ENCODE measurements at places on chromosomes 5 and 9. TPM values are rescaled to one million over a fixed set of nuclear protein-coding genes. Genes with fewer than 3 reads are reported as not detected.
A peak's percentile ranks its signal among the peaks of the same experiment; 100 is the strongest.

DNA sequence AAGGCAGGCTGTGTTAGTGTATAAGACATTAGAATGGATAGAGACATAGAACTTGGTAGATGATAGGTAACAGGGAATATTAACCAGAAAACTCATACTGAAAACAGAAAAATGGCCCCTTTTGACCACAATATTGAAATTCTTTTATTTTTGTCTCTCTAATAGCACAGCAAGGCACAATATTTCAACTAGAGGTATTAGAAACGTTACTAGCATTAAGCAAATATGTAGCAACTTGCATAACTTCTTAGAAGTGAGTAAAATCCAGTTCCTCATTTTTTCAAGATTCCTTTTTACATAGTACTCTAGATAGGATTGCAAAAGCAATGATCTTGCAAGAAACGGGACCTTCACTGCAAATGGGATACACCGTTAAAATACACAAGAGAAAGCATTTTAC, 102.7 kb upstream of the VCAN start:
- H3K27ac ChIP-seq, result peak overlapping the region; percentile 99
- H3K4me3 ChIP-seq, result peak overlapping the region; percentile 36
- no peaks in the 10 kb centered on the region for H3K36me3 ChIP-seq
- H3K27me3 ChIP-seq, result no peaks in the 10 kb centered on the region
- peaks cover 74% of the 10 kb centered on the region for H3K4me1 ChIP-seq

GRCh38 chr5:80777347-80778287, 122.8 kb upstream of the DHFR start:
- DNase-seq, result no peak
- H3K36me3 ChIP-seq, result peaks cover 60% of the 10 kb centered on the region
- no peaks in the 10 kb centered on the region for H3K27me3 ChIP-seq
- no peaks in the 10 kb centered on the region for H3K4me1 ChIP-seq

DNA sequence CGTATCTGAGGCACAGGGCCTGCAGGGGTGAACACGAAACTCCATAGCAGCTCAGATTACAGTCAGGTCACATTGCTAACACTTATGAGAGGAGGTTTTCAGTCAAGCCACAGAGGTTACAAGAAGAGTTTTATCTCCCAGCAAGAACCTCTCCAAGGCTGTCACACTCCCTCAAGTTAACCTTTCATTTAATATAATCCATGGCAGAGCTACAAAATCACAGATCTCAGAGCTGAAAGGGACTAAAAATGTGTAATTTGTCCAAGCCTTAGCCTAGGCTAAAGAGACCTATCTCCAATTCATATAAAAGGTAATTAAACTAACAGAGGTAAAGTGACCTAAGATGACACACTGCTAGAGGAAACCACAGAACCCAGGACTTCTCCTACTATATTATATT, 57.2 kb downstream of the MLANA start:
- no peaks in the 10 kb centered on the region for H3K27me3 ChIP-seq
- H3K27ac ChIP-seq, result no peak overlapping the region
- no peak for DNase-seq
- H3K4me3 ChIP-seq, result no peak overlapping the region
- peaks cover 9% of the 10 kb centered on the region for H3K4me1 ChIP-seq

The PCA3 gene
- not detected for polyA plus RNA-seq

DNA sequence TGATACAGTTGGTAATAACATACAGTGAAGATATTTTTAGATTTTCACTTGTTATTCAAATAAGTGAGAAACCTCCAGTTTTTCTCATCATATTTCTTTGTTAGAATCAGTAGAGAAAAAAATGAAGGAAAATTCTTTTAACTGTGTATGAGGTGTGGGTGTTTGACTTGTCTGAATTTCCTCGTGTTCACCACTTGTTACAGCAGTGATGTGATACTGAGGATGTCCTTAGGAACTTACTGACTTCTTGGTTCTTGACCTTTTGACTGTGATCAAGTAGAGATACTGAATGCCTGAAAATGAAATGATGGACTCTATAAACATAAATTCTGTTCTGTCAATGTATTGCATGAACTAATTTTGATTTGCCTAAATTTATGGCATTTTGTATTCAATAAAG, 10.7 kb downstream of the PBX3 start:
- DNase-seq, result no peak
- H3K27me3 ChIP-seq, result no peaks in the 10 kb centered on the region
- peaks cover 47% of the 10 kb centered on the region for H3K4me1 ChIP-seq

The PLAC8L1 gene
- not detected for polyA plus RNA-seq

The ESM1 gene
- not detected for polyA plus RNA-seq

DNA sequence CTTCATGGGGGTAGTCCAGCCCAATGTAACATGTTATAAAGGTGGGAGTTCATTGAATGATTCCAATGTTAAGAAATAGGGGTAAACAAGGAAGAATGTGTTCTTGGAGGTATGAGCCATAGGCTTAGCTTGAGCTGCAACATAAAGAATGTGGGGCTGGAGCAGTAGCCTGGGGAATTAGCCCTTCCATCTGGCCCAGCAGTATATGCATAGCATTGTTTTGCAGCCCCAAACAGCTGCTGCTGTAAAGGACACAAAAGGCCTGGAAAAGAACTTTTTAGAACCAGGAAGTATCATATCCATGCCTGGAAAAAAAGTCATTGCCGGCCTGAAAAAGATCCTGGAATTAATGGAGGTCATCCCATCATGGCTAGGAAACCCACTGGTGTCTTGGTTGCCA, 55.8 kb upstream of the SMARCA2 start:
- no peak overlapping the region for H3K27ac ChIP-seq
- H3K27me3 ChIP-seq, result no peaks in the 10 kb centered on the region
- H3K4me3 ChIP-seq, result no peak overlapping the region
- no peaks in the 10 kb centered on the region for H3K4me1 ChIP-seq

The LYRM7 gene
- polyA plus RNA-seq, result 0.61 TPM

The BNC2 gene
- polyA plus RNA-seq, result not detected

- no peaks in the 10 kb centered on the region for H3K4me1 ChIP-seq
- no peak overlapping the region for H3K27ac ChIP-seq
- no peaks in the 10 kb centered on the region for H3K27me3 ChIP-seq
- H3K36me3 ChIP-seq, result no peaks in the 10 kb centered on the region
These were observed 58.8 kb upstream of the ANGPTL2 start for GRCh38 chr9:127181315-127181580.

- DNase-seq, result no peak
- no peak overlapping the region for H3K27ac ChIP-seq
- H3K4me1 ChIP-seq, result no peaks in the 10 kb centered on the region
- no peaks in the 10 kb centered on the region for H3K36me3 ChIP-seq
- H3K4me3 ChIP-seq, result no peak overlapping the region
These were observed 481.9 kb downstream of the ARHGEF28 start for GRCh38 chr5:74107899-74108298.

- no peak overlapping the region for H3K27ac ChIP-seq
- no peak for DNase-seq
- H3K27me3 ChIP-seq, result no peaks in the 10 kb centered on the region
- H3K4me3 ChIP-seq, result no peak overlapping the region
- no peaks in the 10 kb centered on the region for H3K36me3 ChIP-seq
- H3K4me1 ChIP-seq, result no peaks in the 10 kb centered on the region
These were observed 265.0 kb upstream of the ZNF608 start for GRCh38 chr5:125011419-125011818.

DNA sequence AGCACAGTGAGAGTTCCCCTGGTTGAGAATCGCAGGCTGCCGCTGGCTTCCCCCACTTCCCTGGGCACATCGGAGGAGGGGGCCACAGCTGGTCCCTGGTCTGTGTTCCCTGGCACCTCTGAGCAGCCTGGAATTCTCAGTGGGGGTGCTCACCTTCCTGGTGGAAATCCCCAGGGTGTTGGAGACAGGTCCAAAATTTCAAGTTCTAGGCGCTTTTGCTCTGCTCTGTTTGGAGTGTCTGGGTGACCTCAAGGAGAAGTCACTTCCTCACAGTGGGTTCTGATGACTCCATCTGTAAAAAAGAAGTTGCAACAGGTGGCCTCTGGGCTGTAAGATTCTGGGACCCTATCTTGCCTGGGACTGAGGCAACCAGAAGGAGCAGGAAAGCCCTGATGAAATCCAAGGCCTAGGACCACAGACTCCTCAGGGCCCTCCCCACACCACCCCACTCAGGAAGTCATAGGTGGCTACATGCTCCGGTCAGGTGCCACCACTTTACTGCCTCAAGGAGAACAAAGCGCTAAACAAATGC, at the start of gene TRAF1:
Gene TRAF1, minus strand, starts transcription at position 400 of the 532 bp plus-strand sequence. CDS start 721 bp downstream, outside the sequence.
- H3K36me3 ChIP-seq, result no peaks in the 10 kb centered on the region
- H3K27me3 ChIP-seq, result no peaks in the 10 kb centered on the region
- peak within 1 kb of the TSS; percentile 87 for H3K27ac ChIP-seq
- no peak within 1 kb of the TSS for H3K4me3 ChIP-seq
- peak; percentile 93 for DNase-seq
- peaks cover 63% of the 10 kb centered on the region for H3K4me1 ChIP-seq

GRCh38 chr5:132546108-132546507, 2.8 kb upstream of the IL5 start:
- no peaks in the 10 kb centered on the region for H3K36me3 ChIP-seq
- no peaks in the 10 kb centered on the region for H3K27me3 ChIP-seq
- H3K27ac ChIP-seq, result no peak overlapping the region
- DNase-seq, result no peak

- DNase-seq, result no peak
- H3K27ac ChIP-seq, result no peak overlapping the region
- H3K4me1 ChIP-seq, result peaks cover 47% of the 10 kb centered on the region
- H3K4me3 ChIP-seq, result no peak overlapping the region
- no peaks in the 10 kb centered on the region for H3K36me3 ChIP-seq
These were observed 152.9 kb downstream of the PIK3R1 start for GRCh38 chr5:68368311-68369022.

GRCh38 chr5:52999344-52999949, 10.3 kb downstream of the ITGA2 start:
- no peaks in the 10 kb centered on the region for H3K27me3 ChIP-seq
- no peaks in the 10 kb centered on the region for H3K4me1 ChIP-seq
- no peak overlapping the region for H3K4me3 ChIP-seq
- H3K27ac ChIP-seq, result no peak overlapping the region

DNA sequence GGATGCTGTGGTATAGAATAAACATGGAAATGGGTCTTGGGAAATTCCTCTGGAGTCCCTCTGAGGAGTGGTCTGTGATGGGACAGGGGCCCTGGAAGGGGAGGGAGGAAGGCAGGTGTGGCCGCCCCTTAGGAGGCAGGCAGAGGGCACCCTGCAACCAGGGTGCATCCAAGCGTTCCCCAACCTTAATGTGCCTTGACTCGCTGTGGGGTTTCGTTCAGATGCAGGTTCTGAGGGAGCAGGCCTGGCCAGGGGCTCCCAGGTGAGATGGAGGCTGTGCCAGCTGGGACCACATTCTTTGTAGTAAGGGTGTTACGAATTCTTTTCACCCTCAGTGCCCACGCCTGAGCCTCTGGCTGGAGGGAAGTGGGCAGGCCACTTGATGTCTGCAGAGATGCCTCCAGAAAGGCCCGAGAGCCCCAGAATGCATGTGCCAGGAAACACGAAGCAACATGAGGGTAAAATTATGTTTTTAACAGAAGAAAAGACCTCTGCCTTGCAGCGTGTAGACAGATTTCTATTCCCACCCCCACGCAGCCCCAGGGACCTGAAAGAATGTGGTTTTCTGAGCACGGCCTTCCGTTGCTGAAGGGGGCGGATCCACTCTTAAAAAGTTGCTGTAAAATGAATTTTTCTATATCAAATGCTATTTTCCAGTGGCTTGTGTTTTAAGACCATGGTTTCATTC, 150.4 kb upstream of the IER5L start:
- no peak for DNase-seq
- no peaks in the 10 kb centered on the region for H3K27me3 ChIP-seq
- no peak overlapping the region for H3K4me3 ChIP-seq
- H3K27ac ChIP-seq, result no peak overlapping the region
- peaks cover 34% of the 10 kb centered on the region for H3K4me1 ChIP-seq

- H3K36me3 ChIP-seq, result no peaks in the 10 kb centered on the region
- H3K4me1 ChIP-seq, result peaks cover 2% of the 10 kb centered on the region
- no peaks in the 10 kb centered on the region for H3K27me3 ChIP-seq
- no peak for DNase-seq
- no peak overlapping the region for H3K4me3 ChIP-seq
- no peak overlapping the region for H3K27ac ChIP-seq
These were observed 202.6 kb downstream of the ZNF462 start for GRCh38 chr9:107065549-107065948.

- no peaks in the 10 kb centered on the region for H3K36me3 ChIP-seq
- H3K4me3 ChIP-seq, result peak overlapping the region; percentile 78
- no peak for DNase-seq
- H3K27ac ChIP-seq, result no peak overlapping the region
- no peaks in the 10 kb centered on the region for H3K27me3 ChIP-seq
These were observed 1.5 kb downstream of the C9orf40 start for GRCh38 chr9:74951107-74951720.

DNA sequence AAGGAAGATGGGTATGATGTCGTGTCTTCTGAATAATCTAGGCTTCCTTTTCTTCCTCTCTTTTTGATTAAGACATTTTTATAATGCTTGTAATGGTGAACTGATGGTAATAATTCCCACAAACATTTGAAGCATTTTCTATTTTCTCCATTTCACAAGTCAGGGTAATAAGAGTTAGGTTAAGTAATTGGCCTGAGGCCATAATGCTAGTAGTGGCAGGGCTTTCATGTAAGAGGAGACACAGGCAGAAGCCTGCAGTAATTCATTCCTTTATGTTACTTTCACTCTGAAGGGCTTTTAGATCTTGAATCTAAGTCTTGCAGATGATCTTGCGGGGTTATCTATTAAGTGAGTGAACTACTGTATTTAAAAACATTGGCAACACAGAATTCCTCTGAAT, 374.9 kb downstream of the MAT2B start:
- DNase-seq, result no peak
- H3K27ac ChIP-seq, result no peak overlapping the region
- peaks cover 9% of the 10 kb centered on the region for H3K4me1 ChIP-seq
- H3K4me3 ChIP-seq, result no peak overlapping the region
- no peaks in the 10 kb centered on the region for H3K27me3 ChIP-seq
- H3K36me3 ChIP-seq, result no peaks in the 10 kb centered on the region

The SMIM33 gene
- not detected for polyA plus RNA-seq

The FKBP15 gene
- polyA plus RNA-seq, result 32.3 TPM

DNA sequence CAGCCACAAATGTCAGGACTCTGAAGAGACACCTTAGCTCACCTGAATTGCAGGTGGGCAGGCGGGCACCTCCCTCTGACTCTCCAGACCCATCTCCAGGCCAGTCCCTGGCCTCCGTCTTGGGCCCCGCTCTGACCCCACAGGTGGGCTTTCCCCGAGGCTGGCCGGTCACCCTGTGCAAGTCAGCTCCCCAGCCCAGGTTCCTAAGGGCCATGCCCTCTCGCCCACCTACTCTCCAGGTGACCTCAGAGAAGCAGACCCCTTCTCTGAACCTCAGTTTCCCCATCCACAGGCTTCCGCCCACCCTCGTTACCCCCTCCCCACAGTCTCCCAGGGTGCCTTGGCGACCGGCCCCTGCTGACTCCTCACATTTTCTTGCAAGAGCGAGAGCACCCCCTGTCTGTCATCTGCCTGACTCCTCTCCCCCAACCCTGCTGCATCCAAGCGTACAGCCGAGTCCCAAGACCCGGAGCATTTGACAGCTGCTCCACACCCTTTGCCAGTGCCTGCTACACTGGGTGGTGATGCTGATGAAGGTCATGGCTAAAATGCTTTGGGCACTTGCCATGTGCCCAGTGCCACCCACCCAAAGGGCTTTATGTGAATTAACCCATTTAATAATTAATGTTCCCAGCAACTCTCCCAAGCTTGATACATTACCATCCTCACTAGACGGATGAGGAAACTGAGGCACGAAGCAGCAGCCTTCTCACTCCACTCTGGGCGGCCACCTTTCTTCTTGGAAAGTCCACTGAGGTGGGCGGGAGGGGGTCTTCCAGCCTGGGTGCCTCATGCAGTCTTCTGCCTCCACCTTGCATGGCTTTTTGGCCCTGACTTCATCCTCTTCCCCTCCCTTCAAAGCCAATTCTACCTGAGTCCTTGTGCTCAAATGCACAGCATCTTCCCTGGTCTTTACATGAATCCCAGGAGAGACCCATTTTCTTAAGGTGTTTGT, 51.1 kb upstream of the ORM1 start:
- H3K27ac ChIP-seq, result no peak overlapping the region
- H3K4me1 ChIP-seq, result no peaks in the 10 kb centered on the region
- DNase-seq, result no peak

Data from CD14-positive monocyte (primary cell).